ENCODE measurements at places on chromosomes 4 and X.

DNA sequence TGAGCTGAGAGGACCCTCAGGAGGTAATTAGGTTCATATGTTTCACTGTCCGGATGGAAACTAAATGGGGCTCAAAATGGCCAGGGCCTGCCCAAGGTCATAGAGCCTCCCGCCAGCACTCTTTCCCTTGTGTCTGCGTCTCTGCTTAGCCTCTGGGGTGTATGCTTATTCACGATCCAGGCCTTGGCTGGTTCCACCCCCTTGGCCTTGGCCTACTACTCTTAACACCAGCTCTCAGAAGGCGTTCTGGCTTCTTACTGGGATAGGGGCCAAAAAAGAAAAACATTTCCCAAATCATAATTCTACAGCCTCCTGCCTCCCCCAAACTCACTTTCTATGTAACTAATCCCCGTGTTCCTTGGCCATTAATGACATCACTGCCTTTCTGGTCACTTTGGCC lies 68.8 kb downstream of the RTL5 start:
- no peak for DNase-seq

GRCh38 chr4:169202145-169202699 lies 68.5 kb downstream of the SH3RF1 start:
- DNase-seq, result no peak

GRCh38 chrX:35699642-35700041 lies 98.5 kb upstream of the MAGEB16 start:
- no peak for DNase-seq

DNA sequence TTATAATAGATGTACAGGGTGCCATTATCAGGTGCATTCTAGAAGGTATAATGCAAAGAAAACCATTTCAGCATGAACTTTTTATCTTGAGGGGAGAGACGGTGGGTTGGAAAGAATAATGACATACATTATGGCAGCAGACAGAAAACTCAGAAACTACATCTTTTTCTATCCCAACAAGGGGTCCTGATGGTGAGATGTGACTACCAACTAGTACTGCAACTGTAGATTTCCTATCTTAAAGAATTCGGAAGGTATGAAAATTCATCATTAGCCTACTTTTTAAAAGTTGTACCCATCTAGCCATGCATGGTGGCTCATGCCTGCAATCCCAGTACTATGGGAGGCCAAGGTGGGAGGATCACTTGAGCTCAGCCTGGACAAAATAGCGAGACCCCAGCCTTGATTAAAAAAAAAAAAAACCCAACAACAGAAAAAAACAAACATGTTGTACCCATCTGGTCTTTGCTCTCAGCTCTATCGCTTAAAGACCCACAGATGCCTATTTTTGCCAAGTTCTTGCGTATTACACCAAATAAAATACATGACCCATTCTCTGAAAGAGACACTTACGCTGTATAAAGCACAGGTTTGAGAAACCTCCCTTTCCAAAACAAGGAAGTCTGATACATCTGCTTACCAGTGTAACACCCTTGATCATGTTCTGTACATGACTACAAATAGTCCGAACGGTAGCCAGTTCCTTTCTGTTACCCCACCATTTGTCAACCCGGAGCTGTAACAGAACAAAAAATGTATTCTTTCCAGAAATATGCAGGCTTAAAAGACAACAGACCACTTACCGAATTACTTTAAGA lies 1.6 kb downstream of the RPL9 start:
- no peak for DNase-seq

DNA sequence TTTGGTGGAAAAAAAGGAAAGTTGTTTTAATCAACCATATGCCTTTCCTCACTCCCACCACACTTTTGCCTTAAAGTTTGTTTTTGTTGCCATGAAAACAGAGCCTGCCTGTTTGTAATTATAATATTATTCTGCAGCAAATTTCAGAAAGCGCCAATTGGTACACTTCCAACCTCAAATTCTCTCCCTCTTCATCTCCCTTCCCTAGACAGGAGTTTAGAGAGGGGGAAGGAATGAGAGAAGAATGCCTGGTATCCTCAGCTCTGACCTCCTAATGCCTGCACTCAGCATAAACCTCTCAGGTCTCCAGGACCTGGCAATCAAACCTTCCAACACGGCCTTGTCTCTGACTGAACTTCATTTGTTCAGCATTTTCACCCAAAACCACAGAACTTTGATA lies 138.4 kb upstream of the HCCS start:
- DNase-seq, result no peak
